ENCODE measurements at places on chromosomes 3 and 15.

GRCh38 chr3:24177201-24177600, 232.1 kb downstream of the NR1D2 start:
- no peak for DNase-seq

- no peak for DNase-seq
Observed at GRCh38 chr3:160874736-160875135, 118.7 kb downstream of the PPM1L start.

- DNase-seq = no peak
Observed at GRCh38 chr3:181086011-181086410, 96.5 kb upstream of the DNAJC19 start.

DNA sequence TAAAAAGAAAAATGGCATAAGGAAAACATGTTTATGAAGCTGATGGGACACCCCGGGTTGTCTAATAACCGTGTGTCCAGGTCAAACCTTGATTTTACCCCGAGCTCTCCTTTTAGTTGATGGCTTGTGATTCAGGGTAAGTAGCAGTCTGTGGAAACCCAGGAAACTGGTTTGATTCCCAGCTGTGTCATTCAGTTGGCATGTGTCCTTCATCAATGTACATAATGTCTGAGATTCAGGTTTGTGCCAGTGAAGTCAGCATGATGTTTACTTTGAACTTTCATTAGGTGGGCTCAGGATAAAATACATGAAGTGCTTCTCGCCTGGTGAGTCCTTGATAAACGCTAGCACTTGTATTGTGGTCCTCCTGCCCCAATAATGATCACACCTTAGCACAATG, 4.3 kb upstream of the COPG1 start:
- no peak for DNase-seq

DNA sequence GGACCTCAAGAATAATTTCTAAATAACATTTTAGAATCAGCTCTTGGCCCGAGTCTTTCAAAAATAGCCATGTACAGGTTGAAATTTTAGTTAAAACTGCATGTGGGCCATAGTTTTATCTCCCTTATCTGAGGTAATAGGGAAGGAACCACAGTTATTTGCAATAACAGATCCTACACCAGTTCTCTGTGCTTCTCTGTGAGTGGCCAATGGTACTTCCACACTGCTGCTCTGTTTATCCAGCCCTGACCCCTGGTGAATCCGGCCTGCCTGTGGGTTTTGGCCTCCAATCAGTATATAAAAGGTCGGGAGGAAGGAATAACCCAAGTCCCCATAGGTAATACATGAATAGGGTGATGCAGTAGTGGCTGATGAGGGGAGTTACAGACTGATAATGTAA, 48.0 kb upstream of the TNIK start:
- DNase-seq = no peak

- no peak for DNase-seq
Observed at GRCh38 chr15:33074942-33075341, 119.6 kb downstream of the FMN1 start.

DNA sequence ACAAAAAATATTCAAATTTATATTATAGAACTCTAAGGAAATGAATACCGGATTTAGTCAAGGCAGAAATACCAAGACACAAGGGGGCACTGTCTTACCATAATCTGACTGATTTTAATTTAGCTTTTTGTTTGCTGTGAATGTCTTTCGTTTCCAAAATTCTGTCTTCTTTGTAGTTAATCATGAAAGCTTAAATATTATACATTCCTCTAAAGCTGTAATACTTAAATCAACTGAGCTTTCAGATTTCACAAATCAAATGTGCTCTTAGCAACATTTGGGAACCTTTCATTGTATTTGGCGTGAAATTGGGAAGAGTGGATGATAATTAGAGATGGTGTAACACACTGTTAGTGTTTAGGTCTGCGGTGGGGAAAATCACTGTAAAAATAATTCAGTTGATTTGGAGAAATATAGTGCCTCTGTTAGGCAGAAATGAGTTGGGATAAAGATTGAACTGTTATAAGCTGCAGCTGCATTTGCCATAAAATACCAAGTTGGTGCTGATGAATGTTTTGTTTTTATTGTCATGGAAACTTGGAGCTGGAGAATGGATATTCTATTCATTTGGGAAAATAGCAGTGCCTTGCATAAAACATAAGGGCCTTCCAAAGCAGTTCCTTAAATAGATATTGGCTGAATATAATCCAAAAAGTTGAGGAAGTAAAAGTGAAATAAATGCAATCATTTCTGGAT, 228.2 kb downstream of the TCF12 start:
- DNase-seq = no peak

DNA sequence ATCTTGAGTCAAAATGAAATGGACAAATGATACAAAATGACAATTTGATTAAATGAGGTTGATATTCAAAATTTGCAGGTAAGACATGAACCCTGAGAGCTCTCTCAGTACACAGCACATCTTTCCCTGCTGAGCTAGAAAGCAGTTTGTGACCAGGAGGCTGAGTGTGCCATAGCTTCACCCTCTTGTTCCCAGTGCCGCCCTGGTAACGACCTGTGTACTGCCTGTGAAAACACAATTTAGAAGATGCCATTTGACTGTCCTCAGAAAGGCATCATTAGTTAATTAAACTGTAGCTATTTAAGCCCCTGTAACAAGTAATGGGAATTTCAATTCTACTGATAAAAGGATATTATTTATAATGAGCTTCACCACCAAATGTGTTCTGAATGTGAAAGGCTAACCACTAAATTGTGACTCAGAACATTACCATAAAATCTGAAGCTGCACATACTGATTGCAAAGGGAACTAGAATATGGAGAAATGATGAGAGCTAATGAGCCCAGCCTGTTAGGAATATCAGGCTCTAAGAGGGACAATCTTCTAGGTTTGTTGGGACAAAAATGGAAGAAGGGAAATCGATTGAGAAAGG, 212.9 kb upstream of the ARPP21 start:
- DNase-seq = no peak

GRCh38 chr15:88223084-88223483, 33.5 kb downstream of the NTRK3 start:
- DNase-seq = no peak

GRCh38 chr15:81166636-81167305, 29.9 kb upstream of the IL16 start:
- no peak for DNase-seq

DNA sequence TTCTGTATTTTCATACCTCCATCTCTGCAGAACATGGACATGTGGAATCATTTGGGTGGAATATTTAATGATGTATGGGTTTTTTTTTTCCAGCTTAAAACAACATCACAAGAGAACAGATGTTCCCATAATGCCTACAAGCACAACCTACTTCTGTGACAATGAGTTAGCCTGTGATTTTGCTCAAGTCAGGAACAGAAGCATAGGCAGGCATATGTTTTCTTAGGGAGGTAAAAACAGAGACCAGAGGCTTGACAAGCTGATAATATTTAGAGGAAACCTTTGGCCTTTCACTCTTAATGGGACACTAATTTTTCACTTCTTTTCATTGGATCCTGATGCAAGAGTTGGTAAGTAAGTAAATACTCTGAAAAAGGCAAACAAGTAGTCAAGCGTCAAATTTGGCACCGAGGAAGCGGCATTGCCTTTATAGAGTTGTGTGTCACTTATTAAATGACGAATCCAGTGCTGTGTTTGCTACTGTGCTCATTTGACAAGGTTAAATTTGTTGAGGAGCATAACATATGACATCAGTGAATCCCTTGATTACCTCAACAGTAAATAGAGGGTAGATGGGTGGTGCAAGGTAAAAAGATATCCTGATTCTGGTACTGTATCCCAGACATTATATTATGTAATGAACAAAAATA, 66.7 kb upstream of the RBMS3 start:
- no peak for DNase-seq

DNA sequence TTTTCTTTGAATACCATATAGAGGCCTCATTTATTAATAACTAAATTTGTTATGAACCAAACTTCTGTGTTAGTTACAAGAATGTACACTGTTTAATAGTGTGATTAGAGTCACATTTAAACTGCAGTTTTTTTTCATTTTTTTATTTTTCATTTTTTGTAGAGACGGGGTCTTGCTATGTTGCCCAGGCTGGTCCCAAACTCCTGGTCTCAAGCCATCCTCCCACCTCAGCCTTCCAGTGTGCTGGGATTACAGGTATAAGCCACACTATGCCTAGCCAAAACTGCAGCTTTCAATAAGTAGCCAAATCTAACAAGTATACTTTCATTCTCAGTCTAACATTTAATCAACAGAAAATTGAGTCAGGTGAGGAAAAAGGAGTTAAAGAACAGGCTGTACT, 10.2 kb upstream of the ATP11B start:
- no peak for DNase-seq

GRCh38 chr3:172666181-172666872, 44.5 kb downstream of the NCEH1 start:
- no peak for DNase-seq

GRCh38 chr3:67329358-67329757, 325.1 kb downstream of the SUCLG2 start:
- DNase-seq = no peak

GRCh38 chr3:156902916-156903315, 76.8 kb downstream of the LEKR1 start:
- DNase-seq = no peak

GRCh38 chr15:63243776-63244175, 33.6 kb upstream of the APH1B start:
- DNase-seq = no peak

GRCh38 chr3:59101231-59101736, 51.5 kb upstream of the CFAP20DC start:
- no peak for DNase-seq

DNA sequence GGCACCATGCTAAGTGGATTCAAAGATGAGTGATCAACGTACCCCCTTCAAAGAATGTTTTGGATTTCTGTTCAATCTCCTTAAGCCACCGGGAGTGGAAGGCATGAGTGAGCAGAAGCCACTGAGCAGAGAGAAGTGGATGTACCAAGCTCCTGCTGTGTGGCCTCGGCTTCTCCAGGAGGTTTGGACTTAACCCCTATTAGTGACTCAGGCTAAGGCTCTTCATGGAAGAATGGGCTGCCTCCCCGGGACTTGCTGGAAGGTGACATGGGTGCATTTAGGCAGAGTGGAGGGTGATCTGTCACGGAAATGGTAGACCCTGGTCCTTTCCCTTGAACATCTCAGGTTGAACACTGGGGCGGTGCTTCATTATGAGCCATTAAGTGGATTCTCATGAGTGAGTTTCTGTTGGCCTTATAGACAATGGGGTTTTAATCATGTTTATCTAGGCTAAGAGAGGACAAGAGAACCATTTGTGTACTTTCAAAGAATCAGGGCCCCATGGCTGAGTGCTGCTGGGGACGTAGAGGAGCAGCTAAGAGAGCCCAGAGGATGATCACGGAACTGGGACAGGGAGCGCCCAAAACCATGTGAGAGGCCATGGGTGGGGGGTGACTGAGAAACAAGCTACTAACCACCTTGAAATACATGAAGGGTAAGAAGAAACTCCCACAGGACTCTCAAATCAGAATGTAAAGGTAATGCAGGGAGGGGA, 62.2 kb downstream of the HES1 start:
- DNase-seq = no peak
